Stomach (tissue), 19 donors: ENCODE measurements at places on chromosomes 3 and 15. TPM values are rescaled to one million over a fixed set of nuclear protein-coding genes. Genes with fewer than 3 reads are reported as not detected.
A peak's percentile ranks its signal among the peaks of the same experiment; 100 is the strongest.

DNA sequence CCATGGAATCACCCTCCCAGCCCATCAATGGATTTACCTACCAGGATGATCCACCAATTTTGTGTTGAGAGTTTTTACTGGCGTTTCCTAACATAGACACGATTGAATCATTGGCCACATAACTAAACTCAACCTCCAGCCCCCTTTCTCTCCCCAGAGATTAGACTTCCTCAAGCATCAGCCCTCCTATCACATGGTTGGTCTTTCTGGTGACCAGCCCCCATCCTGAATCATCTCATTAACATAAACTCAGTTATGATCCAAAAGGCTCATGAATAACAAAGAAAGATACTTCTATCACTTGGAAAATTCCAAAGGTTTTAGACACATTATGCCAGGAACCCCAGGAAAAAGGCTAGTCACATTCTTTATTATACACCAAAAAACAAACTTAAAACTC is 21.2 kb downstream of the PRKAR2A start:
- no peak for DNase-seq

Gene UPK1B
- not detected for total RNA-seq

DNA sequence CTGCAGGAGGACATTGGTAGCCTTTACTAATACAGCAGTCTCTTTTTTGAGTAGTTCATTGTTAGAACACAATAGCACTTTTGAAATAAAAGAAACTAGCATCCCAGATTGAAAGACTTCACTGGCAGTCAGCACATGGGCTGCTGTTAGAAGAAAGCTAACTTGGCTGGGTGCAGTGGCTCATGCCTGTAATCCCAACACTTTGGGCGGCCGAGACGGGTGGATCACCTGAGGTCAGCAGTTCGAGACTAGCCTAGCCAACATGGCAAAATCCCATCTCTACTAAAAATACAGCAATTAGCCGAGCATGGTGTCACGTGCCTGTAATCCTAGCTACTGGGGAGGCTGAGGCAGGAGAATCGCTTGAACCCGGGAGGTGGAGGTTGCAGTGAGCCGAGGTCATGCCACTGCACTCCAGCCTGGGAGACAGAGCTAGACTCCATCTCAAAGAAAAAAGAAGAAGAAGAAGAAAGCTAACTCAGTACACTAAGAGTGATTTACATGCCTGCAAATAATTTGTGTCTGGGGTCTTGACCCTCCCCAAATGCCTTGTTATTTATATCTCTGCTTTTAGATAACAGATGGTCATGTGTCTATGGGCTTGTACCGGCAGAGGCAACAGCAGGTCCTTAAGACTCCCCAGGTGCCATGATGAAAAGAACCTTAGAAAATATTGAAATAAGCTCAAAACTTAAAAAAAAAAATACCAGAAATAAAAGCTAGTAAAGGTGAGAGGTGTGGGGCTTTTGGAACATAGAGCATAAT is 9.7 kb downstream of the TPM1 start:
- no peak for DNase-seq

DNA sequence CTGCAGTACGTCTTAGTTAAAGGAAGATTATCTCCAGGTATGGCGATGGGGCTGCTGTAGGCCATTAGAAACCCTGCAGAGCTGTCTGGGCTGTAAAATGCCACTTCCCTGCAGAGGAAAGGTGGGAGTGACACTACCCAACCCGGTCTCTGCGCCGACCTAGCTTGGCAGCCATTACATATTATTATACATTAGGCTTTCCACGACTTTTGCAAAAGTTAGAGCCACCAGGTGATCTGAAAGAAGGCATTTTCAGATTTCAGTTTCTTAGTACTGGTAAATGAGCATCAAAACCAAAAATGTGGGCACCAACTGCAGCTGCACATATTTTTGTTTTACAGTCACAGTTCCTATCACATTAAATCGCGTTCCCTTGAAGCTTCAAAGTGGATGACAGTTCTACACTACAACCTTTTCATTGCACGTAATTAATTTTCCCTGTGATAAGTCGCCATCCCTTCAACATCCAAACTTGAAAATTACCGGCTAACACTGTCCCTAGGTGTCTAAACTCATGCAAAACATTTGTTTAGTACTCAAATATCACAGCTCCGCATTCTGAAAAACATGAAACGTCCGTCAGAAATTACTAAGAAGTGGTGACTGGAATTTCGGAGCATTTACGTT is 81.4 kb upstream of the CHD2 start:
- no peak for DNase-seq

DNA sequence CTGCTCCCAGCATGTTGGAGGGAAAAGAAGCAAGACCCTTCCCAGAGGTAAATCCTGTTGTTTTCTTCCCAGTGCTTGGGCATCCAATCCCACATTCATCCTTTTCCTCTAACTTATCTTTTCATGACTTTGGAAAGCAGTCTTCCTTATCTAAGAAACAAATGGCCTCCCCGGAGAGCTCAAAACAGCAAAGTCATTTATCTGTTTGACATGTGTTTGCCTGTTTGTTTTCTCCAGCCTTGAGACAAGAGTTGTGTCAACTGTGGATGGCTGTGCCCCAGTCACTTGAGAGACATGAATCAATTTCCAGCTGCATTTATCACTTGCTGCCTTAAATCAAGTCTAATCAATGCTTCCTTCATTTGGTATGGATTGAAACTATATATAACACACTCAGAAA is 103.9 kb downstream of the SHQ1 start:
- DNase-seq, result no peak

Gene SLC28A1
- total RNA-seq, result not detected

DNA sequence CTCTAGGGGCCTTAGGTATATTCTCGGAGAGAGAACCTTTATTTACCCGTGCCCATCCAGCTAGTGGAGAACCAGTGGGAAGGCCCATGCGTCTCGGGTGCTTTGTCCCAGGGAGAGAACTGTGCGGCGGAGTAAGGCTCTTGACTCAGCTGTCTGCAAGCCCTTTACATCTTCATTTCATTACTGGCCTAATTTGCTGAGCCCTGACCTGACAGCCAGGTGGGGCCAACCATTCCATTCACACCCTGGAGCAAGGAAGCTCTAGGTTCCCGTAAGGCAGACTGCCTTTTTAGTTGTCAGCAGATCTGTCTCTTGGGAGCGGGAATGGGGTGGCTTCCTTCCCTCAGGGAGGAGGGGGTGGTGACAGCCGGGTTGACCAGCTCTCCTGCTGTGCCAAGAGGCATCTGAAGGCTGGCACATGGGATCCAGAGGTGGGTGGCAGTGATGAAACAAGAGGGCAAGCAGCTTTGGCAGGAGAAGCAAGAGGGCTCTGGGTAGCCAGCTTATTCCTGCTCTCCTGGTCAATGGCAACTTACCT is 36.4 kb downstream of the SV2B start:
- DNase-seq, result no peak

DNA sequence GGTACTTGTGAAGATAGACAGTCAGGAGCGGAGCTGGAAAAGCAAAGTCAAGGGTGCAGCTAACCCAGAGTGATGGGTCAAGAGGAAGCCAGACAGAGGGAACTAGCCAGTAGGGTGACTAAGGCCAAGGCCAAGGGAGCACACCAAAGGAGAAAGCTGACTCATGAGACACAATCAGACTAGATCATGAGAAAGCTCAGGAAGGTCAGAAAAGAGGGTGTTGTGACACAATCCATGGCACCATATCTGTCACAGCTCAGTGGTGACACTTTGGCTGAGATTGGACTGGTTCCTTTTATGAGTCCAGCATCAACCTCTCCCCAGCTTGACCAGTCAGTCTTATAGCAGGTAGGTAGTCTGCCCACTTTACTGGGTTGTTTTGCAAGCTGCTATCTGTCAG is 22.2 kb downstream of the P2RY1 start:
- no peak for DNase-seq

Gene AAGAB
- total RNA-seq, result 89.5 TPM

- no peak for DNase-seq
Measured at GRCh38 chr3:121809249-121809648, 25.6 kb downstream of the IQCB1 start.

GRCh38 chr15:58454950-58455401 is 23.2 kb downstream of the LIPC start:
- DNase-seq, result no peak

DNA sequence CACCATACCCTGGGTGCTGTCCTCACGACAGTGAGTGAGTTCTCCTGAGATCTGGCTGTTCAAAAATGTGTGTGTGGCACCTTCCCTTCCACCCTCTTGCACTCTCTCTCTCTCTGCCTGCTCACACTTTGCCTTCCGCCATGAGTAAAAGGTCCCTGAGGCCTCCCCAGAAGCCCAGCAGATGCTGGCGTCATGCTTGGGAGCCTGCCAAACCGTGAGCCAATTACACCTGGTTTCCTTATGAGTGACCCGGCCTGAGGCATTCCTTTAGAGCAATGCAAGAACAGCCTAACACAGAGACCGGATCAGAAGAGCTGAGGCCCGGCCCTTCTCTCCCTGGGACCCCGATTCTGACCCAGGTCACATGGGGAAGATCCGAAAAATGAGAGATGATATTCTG is 15.4 kb downstream of the TMEM44 start:
- no peak for DNase-seq

Gene CDC25A
- 1.3 TPM for total RNA-seq

Gene NR1I2
- total RNA-seq, result 10.5 TPM

Gene GRK7
- total RNA-seq, result not detected

DNA sequence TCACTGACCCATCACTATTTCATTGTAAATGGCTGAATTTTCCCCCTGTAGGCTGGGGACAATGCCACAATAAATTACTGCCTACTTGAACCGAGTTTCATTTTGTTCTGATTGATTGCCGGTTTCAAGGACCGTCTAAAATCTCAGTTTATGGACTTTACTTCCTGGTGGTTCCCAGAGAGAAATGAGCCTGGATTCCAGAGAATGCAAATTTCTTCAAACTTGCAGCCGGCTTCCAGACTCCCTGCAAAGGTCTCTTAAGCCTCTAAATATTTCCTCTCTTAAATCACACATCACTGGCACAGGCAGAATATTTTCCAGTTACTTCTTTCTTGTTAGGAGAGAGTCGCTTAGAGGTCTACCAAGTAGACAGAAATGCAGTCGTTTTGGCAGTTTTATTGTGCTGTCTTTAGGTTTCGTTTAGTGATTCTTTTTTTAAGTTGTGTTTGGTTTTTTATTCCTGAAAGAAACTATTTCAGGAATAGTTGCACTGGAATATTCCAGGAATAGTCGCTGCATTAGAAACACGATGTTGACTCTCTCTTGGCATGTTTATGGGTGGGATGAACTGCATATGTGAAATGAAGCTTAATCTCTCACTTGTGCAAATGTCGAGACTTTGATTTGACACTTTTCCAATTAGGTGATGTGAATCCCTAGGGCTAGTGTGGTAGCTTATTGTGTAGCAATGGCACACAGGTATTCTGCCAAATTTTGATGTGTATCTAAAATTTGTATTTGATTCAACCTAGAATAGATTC is 284.1 kb upstream of the NR2E3 start:
- DNase-seq, result no peak

Gene SEMA5B
- not detected for total RNA-seq

DNA sequence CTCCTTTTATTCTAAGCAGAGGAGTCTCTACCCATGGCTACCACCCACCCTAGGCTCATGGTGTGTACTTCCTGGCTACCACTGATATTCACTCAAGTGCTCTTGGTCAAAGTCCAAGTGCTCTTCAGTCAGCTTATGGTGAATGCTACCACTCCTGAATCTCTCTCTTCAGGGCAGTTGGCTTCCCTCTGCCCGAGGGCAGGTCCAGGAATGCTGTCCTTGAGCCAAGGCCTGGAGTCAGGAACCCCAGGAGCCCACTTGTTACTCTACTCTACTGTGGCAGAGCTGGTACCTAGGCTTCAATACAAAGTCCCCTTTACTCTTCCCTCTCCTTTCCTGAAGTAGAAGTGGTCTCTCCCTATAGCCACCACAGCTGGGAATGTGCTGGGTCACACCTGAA is 226.0 kb downstream of the DIPK2A start:
- DNase-seq, result no peak

GRCh38 chr3:113536627-113537101 is 4.3 kb downstream of the SIDT1 start:
- DNase-seq, result no peak

Gene C2CD4A
- 2.9 TPM for total RNA-seq

GRCh38 chr15:52338891-52339290 is 43.3 kb upstream of the MYO5C start:
- no peak for DNase-seq

- peak; percentile 45 for DNase-seq
Measured at GRCh38 chr3:25433868-25434267, 5.8 kb downstream of the RARB start.

DNA sequence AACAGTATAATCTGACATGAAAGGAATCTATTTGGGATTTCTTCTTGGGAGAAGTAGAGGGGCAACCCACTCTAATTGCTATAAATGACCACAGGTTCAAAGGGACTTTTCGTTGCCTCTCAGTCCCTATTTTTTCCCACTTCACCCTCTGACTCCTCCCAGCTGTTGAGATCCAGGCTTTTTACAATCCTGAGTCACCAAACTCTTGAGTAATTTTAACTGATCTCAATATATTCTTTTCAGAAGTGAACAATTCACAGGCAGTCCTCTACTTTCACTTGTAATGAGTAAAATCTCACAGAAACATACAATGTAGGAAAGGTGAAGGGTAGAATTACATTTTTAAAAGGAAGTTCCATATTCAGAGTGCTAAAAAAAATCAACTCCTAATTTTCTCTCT is 44.6 kb downstream of the EIF4E3 start:
- DNase-seq, result no peak

DNA sequence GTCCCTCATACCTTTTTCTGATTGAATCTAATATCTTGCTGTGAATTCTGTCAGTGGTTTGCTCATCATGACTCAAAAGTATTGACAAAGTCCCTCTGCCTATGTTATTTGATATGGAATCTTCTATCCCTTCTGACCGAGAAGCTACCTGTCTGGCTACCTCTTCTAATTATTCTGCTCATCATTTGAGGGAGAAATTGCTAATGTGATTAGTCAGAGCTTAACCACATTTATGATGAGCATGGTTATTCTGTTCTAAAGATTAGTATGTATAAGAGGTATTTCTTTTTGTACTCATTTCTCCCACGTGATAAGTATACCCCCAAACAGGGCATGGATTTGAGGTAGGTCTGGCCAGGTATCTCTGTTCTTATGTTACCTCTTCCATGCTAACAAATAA is 428.4 kb upstream of the KCNMB2 start:
- no peak for DNase-seq

GRCh38 chr15:56244811-56245576 is 1.3 kb upstream of the RFX7 start:
- DNase-seq, result no peak

Gene SPTSSB
- total RNA-seq, result 20.5 TPM

DNA sequence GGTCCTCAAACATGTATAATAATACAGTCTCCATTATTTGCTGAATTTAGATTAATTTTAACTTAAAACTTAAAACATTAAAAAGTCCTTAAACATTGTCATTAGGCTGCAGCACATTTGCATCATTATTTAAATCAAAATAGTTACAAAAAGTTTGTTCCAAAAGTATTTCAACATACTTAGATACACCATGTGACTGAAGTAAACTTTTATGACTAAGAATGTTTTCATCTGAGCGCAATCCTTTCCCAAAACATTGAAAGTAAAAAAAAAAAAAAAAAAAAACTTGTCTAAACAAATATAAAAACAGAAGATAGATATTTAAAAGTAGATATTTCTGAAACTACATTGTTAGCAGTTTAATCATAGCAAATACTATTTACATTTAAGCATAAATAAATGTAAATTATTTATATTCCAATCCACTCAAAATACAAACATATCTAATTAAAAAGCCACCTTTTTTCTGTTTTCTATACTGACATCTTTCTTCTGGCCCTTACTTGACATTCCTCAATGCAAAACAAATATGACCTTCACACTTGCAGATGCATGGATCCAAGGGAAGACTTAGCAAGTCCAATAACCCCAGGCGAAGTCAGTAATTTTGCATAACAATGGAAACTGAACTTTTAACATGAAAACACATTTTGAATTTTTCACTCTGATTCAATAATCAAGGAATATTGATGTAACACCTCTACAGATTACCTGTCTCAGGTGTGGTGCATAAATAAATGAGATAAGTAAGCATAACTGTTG is 10.3 kb downstream of the FAM227B start:
- no peak for DNase-seq

Gene MESP2
- total RNA-seq, result not detected
